ENCODE measurements at places on chromosomes 1 and 21. TPM values are rescaled to one million over a fixed set of nuclear protein-coding genes. Genes with fewer than 3 reads are reported as not detected.

DNA sequence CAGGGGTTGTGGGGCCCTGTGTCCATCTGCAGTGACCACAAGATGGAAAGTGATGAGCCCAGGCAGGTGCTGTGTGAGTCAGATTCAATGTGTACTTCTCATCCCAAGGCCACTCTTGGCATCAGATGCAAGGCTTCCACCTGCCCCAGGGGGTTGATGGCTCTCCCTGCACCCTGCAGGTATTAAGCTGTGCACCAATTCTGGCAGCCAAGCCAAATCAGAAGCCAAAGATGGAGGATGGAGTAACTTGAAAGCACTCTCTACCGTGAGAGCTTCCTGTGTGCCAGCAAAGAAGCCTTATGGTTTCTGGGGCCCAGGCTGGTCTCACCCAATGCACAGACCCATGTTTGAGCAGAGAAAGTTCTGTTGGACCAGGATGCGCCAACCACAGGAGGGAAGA, 44.3 kb upstream of the TENT5C start:
- H3K27me3 ChIP-seq: no peaks in the 10 kb centered on the region
- no peak for DNase-seq
- no peak overlapping the region for H3K27ac ChIP-seq
- no peak overlapping the region for H3K4me3 ChIP-seq
- H3K36me3 ChIP-seq: no peaks in the 10 kb centered on the region
- H3K4me1 ChIP-seq: no peaks in the 10 kb centered on the region

The FAM72B gene
- 0.78 TPM for total RNA-seq

- H3K4me1 ChIP-seq: no peaks in the 10 kb centered on the region
- no peak for DNase-seq
- H3K27me3 ChIP-seq: no peaks in the 10 kb centered on the region
- H3K27ac ChIP-seq: no peak overlapping the region
- H3K4me3 ChIP-seq: no peak overlapping the region
- H3K36me3 ChIP-seq: no peaks in the 10 kb centered on the region
Observed at GRCh38 chr1:21749109-21749508, 33.8 kb downstream of the USP48 start.

DNA sequence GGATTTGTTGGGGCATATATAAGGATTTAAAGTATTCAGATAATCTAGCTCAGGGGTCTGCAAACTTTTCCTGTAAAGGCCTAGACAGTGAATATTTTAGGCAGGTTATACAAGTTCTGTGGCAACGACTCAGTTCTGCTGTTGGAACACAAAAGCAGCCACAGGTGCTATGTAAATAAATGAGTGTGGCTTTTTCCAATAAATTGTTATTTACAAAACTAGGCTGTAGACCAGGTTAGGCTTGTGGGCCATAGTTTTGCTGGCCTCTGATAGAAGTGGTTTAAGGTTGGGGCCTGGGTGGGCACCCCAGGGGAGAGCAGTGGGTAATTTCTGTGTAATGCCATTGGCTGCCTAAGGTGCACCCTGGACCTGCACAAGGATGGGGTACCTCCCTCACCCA, 16.9 kb upstream of the IGFN1 start:
- no peaks in the 10 kb centered on the region for H3K36me3 ChIP-seq
- H3K27me3 ChIP-seq: no peaks in the 10 kb centered on the region
- H3K27ac ChIP-seq: no peak overlapping the region
- H3K4me1 ChIP-seq: no peaks in the 10 kb centered on the region
- DNase-seq: no peak
